ENCODE measurements at places on chromosomes 5 and 9. TPM values are rescaled to one million over a fixed set of nuclear protein-coding genes. Genes with fewer than 3 reads are reported as not detected.

GRCh38 chr9:14258660-14259239 is 55.2 kb downstream of the NFIB start:
- no peak for DNase-seq

DNA sequence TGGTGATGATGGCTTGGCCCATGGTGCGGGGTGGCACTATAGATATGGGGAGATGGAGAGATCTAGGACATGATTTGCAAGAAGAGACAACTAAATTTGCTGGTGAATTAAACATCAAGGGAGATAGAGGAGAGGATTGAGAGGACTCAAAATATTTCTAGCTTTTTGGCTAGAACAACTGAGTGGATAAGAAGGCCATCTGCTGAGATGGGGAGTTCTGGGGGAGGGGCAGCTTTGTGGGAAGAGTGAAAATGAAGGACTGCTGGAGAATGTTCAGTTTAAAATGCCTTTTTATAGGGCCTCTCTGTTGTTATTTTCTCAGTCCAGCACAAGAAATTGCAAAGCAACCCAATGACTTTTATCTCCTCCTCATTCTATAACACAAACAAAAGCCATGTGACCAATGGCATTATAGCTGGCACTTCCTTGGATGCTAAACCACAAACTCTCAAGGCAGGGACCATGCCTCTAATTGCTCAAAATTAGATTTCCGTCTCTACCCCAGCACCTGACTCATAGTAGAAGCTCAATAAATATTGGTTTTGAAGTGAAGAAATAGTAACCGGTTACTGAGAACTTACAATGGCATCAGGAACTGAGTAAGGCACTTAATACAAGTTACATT is 29.8 kb downstream of the JAKMIP2 start:
- DNase-seq = no peak

DNA sequence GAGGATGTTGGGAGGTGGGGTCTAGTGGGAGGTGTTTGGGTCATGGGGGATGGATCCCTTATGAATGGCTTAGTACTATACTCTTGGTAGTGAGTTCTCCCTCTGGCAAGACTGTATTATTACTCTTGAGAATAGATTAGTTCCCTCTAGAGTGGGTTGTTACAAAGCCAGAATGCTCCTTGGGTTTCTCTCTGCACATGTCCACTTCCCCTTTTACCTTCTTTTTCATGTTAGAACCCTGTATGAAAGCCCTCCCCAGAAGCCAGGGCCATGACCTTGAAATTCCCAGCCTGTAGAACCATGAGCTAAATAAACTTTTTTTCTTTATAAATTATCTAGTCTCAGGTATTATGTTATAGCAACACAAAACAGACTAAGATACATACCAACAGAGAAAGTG is 31.1 kb downstream of the SLC24A2 start:
- DNase-seq = no peak

DNA sequence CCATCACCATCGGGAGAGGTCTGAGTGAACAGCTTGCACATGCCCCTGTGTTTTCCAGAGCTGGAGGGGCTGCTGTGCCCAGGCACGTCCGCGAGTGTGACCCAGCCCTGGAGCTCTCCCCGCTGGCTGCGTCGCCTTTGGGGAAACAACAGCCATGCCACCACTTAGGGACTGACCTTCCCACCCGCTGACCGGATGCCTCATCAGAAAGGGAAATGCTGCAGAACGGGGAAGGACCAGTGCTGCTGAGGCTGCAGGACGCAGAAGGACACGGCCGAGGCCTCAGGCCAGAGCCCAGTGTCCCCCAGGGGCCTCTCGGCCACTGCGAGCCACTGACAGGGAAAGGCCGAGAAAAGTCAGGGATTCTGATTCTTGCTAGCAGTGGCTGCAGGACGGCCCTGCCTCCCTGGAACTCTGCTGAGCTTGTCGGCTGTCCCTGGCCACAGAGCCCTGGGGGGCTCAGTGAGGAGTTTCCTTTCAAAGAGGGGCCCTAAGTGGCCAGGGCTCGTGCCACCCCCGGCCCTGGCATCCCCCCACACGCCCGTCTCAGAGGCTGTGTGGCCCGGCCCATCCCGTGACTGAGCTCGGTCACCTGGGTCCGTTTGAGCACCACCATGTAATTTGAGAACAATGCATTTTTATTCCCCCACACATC is 130.8 kb downstream of the ZNF354C start:
- DNase-seq = no peak

- DNase-seq = no peak
Measured at GRCh38 chr5:14326035-14326903, 183.1 kb downstream of the TRIO start.

DNA sequence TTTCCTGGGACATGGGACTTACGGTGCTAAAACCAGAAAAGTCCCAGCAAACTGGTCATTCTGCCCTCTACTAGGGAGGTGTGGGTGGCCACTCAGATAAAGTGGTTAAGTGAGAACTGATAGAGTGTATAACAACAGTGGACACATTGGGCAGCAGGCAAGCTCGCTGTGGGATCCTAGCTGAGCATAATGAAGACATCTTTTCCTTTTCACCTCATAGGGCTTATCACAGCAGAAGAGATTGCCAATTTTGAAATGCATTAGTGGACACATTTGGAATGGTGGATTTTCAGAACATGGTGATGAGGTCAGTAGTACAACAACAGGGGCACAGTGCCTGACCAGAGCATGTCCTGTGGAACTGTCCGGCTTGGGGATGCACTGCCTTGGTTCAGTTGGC is 477.1 kb upstream of the KIF2A start:
- DNase-seq = no peak

DNA sequence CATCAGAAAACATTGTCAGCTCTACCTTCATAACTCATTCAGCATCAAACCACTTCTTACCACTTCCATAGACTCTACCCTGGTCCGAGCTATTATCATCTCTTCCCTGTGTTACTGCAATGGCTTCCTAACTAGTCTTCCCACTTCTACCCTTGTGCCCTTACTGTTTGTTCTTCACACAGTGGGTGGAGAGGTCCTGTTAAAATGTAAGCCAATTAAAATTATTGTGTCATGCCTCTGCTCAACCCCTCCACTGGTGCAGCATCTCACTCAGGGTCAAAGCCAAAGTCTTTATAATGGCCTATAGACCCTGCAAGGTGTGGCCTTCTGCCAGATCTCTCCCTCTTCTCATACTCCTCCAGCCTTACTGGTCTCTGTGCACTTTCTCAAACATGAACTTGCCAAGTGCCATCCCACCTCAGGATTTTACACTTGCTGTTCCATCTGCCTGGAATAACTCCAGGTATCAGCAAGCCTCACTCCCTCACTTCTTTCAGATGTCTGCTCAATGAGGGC is 22.8 kb upstream of the ARAP3 start:
- no peak for DNase-seq

DNA sequence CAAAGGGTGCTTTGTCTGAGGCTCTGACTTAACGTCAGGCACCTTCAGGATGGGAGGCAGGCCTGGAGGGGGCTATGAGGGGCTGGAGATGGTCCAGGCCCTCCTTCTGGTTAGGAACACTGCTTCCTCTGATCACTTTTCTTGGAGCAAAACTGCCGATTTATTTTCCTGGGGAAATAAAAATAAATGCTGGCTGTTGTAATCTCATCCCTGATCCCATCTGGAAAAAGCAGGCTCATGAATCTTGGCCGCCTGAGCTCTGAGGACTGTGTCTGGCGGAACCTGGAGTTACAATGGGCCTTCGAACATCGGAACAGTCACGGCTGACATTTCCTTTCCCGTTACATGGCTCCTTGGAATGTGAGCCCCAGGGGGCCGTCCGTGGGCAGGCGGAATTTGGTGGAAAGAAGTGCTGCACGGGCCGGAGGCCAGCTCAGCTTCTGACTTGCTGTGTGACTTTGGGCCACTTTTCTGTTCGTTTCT is 157.8 kb downstream of the RGS3 start:
- peak; percentile 47 for DNase-seq

GRCh38 chr5:76408104-76408654 is 5.1 kb downstream of the IQGAP2 start:
- no peak for DNase-seq

- DNase-seq = no peak
Measured at GRCh38 chr9:16530669-16531642, 339.5 kb downstream of the BNC2 start.

SLC4A9 gene
- total RNA-seq = 0.10 TPM

C9 gene
- 1,159 TPM for total RNA-seq

Measured in left lobe of liver (tissue), 2 donors.